Heart right ventricle (tissue), 16 donors: ENCODE measurements at places on chromosomes 2 and 18. TPM values are rescaled to one million over a fixed set of nuclear protein-coding genes. Genes with fewer than 3 reads are reported as not detected.

Gene SERPINB5
- total RNA-seq = not detected

Gene TMEM185B
- total RNA-seq = 17.9 TPM

Gene TNS1
- 684 TPM for total RNA-seq

Gene TMEM178A
- total RNA-seq = 3.3 TPM

Gene SLC66A2
- total RNA-seq = 29.3 TPM

Gene IL37
- total RNA-seq = not detected

Gene KCNF1
- total RNA-seq = 0.10 TPM

Gene RESP18
- not detected for total RNA-seq

Gene GIGYF2
- total RNA-seq = 67.0 TPM

Gene LRATD1
- total RNA-seq = 1.6 TPM

Gene ANKRD23
- 10.2 TPM for total RNA-seq

Gene PLEKHM3
- 12.4 TPM for total RNA-seq

Gene FAM228A
- total RNA-seq = 0.37 TPM

Gene COX5B
- 1,250 TPM for total RNA-seq

Gene HOXD3
- 0.28 TPM for total RNA-seq

Gene TBR1
- total RNA-seq = not detected

Gene ZNF24
- 47.9 TPM for total RNA-seq

Gene FSHR
- total RNA-seq = not detected

Gene ALK
- not detected for total RNA-seq

Gene CEP192
- total RNA-seq = 22.6 TPM

Gene KIF5C
- total RNA-seq = 0.40 TPM

Gene MC5R
- total RNA-seq = not detected

Gene TUBB8B
- total RNA-seq = not detected

Gene KIAA2012
- total RNA-seq = not detected

Gene GPR39
- not detected for total RNA-seq

Gene UGT1A7
- total RNA-seq = not detected

Gene ATIC
- total RNA-seq = 38.0 TPM

Gene SLC19A3
- total RNA-seq = 0.57 TPM

Gene LDLRAD4
- total RNA-seq = 35.5 TPM

Gene AAMP
- total RNA-seq = 59.0 TPM

Gene MALL
- 43.6 TPM for total RNA-seq
